Adrenal gland (tissue), 19 donors: ENCODE measurements at places on chromosomes 6 and 20.

DNA sequence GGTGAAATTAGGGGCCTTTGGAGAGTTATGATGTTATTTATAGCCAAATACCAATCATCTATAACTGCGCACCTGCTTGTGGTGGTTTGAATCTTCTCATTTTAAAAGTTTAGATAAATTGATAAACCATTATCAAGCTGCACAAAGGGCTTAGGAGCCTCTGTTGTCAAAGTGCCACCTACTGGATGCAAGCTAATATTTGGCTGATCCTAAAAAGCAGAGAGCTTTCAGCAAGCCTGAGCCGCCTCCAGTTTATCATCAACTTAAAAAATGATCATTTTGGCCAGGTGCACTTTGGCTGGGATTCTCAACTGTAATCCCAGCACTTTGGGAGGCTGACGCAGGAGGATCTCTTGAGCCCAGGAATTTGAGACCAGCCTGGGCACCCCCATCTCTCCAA is 58.5 kb upstream of the ATXN1 start:
- no peak for DNase-seq

DNA sequence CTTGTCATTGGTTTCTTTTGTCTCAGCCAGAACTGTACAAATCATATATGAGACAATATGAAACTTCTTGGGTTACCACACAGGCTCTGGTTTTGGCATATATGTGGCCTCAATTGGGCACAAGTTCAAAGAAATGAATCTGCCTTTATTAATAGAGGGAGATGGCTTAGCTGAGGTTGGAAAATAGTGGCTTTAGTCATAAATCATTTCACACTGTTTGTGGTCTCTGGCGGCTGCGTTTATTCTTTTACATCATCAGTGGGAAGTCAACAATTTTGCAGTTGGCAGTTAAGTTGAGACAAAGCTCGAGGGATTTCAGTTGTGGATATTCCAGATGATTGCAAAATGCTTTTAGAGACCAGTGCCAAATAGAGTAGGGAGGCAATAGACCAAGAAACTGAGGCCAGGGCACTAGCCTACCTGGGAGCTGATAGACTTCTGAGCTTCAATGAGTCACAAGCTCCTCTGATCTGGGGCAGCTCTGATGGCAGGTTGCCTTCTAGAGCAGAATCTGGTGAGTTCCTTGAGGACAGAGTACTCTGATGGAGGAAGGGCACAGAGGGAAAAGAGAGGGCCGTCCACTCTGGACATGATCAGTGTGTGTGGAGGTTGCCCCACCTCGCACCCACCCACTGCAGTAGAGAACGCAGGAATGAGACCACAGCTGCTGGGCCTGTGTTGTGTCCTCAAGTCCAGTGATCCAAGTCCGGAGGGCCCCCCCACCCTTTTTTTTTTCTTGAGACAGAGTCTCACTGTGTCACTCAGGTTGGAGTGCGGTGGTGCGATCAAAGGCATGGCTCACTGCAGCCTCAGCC is 73.5 kb downstream of the ARMC2 start:
- DNase-seq: no peak

- no peak for DNase-seq
These were observed 317.2 kb upstream of the AGPAT4 start for GRCh38 chr6:161590961-161591627.

DNA sequence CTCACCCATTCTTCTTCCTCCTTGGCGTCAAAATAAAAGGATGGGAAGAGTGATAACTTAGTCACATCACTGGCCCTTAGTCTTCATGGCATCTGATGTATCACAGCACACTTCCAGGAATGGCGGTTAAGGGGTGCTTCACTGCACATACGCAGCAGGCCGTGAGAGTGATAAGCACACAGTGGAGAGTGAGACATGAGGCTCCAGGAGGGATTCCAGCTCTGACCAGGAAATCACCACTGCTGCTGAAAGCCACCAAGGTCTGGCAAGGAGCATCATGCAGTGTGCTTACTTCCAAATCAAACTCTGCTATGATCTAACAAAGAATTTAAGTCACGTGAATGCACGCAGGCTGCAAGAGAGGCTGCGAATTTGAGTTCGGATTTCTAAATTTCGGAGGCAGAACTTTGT is 62.4 kb downstream of the ARID1B start:
- no peak for DNase-seq

DNA sequence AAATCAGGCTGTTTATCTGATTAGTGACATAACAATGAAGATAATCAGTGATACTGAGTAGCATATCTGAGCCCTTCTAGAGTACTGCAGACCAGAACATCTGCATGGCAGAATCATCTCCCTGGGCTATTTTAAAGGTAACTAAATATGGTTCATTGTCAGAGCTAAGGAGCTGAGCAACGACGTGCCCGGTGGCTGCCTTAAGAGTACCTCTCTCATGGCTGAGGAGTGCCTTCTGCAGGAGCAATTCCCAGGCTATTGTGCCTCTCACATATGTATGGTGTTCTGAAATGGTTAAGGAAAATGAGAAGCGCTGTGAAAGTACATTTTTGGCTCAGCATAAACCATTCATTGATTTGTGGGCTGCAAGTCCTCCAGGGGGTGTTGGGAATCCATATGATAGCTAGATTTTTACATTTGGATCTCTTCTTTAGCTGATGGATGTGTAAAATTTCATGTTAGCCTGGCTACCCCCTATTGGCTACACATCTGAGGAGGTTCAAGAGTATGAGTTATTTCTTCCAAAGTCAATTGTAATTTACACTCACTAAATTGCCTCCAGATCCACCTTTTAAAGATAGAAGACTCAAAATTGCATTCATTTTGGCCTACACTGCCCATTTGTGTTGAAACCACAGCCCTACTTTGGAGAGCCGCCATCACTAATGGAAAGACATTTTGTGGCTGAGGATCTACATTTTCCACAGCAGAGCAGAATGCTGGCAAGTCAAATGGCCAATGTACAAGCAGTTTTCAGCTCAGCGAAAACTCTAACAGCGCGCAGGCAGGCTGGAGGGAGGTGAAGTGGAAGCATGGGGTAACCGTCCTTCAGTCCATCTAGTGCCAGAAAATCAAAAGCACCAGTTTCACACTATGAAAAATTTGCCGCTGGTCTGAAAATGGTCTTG is 198.0 kb downstream of the SIM1 start:
- no peak for DNase-seq

- no peak for DNase-seq
These were observed 13.0 kb downstream of the ZNF451 start for GRCh38 chr6:57102976-57103375.

GRCh38 chr20:16701296-16701695 is 28.5 kb upstream of the SNRPB2 start:
- no peak for DNase-seq

DNA sequence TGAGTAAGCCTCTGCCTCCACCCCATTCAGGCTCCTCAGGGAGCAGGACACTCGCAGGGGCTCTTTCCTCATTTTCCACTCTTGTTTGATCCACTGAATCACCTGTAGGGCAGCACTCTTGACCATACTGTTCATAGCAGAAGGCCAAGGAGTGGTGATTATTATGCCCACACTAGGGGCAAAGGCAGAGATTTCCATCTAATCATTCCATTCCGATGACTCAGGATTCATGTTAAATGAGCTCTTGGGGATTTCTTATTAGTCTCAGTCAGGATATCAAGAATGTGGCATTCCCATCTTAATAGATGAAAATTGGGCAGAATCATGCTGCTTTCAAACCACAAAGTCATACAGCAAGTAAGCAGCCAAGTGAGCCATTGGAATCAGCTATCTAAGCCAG is 101.9 kb upstream of the MOCS1 start:
- DNase-seq: no peak

- DNase-seq: no peak
These were observed 14.0 kb downstream of the MUCL3 start for GRCh38 chr6:30954631-30955366.

- DNase-seq: no peak
These were observed 173.4 kb downstream of the SLC16A10 start for GRCh38 chr6:111260570-111261298.

- DNase-seq: no peak
These were observed 117.1 kb upstream of the PREP start for GRCh38 chr6:105519954-105520353.

- no peak for DNase-seq
These were observed 7.4 kb upstream of the IGF2R start for GRCh38 chr6:159961528-159961927.

DNA sequence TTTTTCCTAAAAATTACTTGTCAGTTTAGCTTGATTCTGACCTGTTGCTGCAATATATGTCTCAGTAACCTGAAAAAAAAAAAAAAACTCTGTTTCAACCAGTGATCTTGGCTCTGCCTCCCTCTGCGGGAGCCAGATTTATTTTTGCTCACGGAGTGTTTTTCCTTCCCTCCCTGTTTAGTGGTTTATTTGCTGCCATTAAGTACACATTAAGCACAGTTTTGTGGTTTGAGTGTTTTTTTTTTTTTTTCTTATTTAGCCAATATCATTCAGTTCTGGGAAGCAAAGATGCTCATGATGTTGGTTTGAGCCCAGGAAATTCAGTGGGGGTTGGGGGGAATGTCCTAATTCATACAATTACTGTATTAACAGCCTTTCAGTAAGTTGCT is 110.1 kb upstream of the GPR6 start:
- no peak for DNase-seq

DNA sequence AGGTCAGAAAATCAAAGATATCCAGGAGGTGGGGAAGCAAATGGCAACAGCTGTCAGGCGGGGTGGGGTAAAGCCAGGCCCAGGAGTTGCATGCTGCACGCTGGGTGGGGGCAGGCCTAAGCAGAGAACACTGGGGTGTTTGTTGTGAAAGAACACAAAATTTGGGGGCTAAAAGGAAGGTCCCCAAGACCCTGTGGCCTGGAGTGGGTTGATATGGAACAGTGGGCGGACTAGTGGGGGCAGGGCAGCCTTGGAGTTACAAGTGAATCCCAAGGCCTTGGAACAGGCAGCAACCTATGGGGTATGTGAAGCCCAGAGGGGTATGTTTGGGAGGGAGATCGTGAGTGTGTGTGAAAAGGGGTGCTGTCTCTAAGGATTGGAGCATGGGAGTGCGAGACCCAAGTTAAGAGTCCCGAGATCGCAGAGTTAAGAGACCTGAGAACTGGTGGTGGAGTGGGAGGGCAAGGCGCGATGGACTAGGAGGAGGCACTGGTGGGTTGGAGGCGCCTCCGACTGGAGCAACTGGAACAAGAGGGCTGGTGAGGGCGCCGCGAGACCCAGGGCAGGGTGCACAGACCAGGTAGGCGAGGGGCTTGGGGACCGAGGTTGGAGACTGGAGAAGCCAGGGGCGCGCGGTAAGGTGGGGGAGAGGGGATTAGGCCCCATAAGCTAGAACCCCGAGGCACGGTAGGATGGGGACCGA is 658 bp downstream of the CUL7 start:
- DNase-seq: no peak

GRCh38 chr6:157002774-157003173 is 225.6 kb downstream of the ARID1B start:
- DNase-seq: no peak

GRCh38 chr6:21596949-21597682 is 3.6 kb downstream of the SOX4 start:
- no peak for DNase-seq

GRCh38 chr6:166032366-166033200 is 135.1 kb downstream of the TBXT start:
- peak; percentile 54 for DNase-seq

- peak; percentile 100 for DNase-seq
These were observed at the start of gene E2F3 for GRCh38 chr6:20401205-20402091. Gene E2F3, plus strand, starts transcription at chr6:20401879. Its CDS starts 354 bp downstream, at chr6:20402233.

DNA sequence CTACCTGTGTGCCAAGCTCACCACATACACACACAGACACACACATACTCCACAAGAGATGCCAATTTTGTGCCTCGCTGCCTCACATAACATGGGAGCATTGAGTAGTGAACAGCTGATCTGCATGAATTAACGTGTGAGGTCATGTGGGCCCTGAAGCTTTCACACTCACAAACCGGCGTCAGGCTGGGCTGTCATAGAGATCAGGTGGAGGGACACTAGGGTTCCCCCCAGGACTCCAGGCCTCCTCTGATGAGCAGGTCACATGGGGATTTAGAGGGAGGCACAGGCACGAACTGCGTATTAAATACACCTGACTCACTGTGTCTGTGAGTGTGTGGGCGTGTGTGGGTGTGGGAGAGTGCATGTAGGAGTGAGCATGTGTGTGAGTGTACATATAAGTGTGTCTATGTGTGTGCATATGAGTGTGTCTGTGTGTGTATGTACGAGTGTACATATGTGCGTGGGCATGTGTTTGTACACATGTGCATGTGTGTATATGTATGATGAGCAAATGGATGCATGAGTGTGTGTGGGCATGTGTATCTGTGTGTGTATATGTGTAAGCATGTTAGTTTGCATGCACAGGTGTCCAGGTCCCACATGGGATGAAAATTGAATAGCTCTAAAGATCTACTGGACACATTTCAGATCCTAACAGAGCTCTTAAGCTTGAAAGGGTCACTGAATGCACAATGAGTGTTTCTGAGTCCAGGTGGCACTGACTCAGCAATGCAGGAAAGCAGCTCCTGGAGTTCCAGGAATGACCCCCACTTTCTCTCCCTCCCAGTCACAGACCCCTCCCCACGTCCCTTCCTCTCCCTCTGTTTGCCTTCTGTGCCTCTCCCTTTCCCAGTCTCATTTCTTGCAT is 336.6 kb downstream of the PREX1 start:
- DNase-seq: no peak

DNA sequence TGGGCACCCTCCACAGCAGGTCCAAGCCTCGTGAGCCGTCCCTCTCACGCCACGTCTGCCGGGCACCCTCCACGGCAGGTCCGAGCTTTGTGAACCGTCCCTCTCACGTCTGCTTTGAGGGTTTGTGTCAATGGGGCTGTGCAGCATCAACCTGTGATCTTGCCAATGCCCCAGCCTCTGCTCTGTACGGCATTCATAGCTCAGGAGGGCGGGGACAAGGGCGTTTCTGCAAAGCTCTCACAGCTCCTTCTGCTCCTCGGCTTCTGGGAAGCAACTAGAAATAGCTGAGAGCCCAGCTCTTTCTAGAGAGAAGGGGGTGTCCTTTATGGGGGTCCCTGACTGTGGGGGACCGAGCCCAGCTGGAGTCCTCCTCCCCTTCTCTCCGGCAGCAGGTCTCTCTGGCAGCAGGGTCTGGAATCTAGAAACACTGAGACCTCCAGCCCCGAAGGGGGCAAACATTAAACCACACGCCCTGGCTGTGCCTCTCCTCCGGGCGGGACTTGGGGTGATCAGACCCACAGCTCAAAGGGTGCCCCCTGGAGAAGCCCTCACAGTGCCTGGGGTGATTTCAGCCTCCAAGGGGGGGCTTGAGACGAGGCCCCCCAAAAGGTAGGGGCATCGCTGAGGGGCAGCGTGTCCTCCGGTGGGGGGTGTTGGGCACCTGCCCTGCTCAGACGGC is 41.2 kb upstream of the CHRNA4 start:
- DNase-seq: no peak

- DNase-seq: no peak
These were observed 48.5 kb downstream of the FHL5 start for GRCh38 chr6:96611342-96611991.

DNA sequence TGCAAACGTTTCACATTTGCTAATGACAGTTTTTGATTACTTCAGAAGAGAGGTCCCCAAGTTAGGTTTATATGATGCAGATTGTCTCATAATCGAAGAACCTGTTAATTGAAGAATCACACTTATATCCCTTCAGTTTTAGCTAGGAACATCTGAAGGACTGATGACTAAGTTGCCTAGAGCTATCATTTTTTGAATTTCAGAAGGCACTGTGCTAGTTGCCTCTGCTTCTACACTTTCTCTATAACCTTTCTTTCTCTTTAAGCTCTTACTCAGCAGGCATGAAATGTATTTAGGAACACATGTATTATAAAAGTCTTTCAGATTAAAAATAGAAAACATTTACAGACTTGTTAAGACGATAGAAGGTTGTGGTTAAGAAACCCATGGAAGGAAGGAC is 14.4 kb upstream of the GJE1 start:
- no peak for DNase-seq
